Cardiac atrium fibroblast (primary cell): ENCODE measurements at places on chromosomes 11 and 22. TPM values are rescaled to one million over a fixed set of nuclear protein-coding genes. Genes with fewer than 3 reads are reported as not detected.

The FLRT1 gene
- total RNA-seq, result under 0.01 and 1.1 TPM in 2 replicates

The MUC5AC gene
- total RNA-seq, result not detected in 2 replicates

The TP53AIP1 gene
- not detected in 2 replicates for total RNA-seq

The PLEKHB1 gene
- total RNA-seq, result 0.81 TPM in 1 of 2 replicates, not detected in the other

The PLAAT5 gene
- 0.16 TPM in 1 of 2 replicates, not detected in the other for total RNA-seq

The OR8G1 gene
- total RNA-seq, result not detected in 2 replicates

The RTN4RL2 gene
- total RNA-seq, result 1.1 TPM in 1 of 2 replicates, not detected in the other

The ZBTB16 gene
- 33.0 and 55.1 TPM in 2 replicates for total RNA-seq

The MMP1 gene
- 1.1 and 1.5 TPM in 2 replicates for total RNA-seq

The MCHR1 gene
- total RNA-seq, result 0.72 and 8.6 TPM in 2 replicates

The PTH gene
- total RNA-seq, result not detected in 2 replicates

The GNG3 gene
- total RNA-seq, result not detected in 2 replicates

The SYT12 gene
- under 0.01 and 0.97 TPM in 2 replicates for total RNA-seq

The BATF2 gene
- total RNA-seq, result 0.16 TPM in 1 of 2 replicates, not detected in the other
